ENCODE measurements at places on chromosomes 11 and 22.

DNA sequence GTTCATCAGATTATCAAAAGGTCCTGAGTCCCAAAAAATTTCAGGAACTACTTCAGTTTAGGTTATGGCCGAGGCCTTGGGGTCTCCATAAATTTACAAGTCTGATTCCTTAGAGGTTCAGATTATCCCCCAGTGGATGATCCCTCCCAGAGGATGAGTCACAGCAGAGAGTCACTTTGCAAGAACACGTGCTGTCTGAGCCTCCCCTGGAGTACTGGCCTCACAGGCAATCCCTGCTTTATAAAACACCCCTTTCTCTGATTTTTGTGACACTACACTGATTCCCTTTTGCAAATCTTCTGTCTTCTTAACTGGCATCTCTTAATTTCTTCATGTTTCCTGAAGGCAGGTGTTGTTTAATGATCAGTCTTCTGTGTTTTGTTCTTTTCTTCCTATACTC is 45.3 kb downstream of the CCDC34 start:
- DNase-seq, result no peak

DNA sequence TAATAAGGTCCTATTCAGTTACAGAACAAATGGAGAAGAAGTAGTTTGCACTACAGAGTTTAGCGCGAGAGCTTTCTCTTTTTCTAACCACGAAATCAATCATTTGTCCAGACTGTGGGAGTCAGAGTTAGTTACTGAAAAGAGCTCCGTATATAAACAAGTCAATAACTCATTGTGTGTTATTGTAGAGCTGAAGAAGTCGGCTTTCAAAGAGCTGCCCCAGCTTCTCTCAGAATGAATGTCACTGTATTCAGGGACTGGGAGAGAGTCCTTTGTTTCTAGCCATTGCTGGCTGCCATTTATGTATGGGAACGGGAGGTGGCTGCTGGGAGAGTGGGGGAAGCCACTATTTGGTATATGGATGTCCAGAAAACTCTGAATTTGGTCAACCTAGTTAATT is 227.8 kb downstream of the DCDC1 start:
- no peak for DNase-seq

DNA sequence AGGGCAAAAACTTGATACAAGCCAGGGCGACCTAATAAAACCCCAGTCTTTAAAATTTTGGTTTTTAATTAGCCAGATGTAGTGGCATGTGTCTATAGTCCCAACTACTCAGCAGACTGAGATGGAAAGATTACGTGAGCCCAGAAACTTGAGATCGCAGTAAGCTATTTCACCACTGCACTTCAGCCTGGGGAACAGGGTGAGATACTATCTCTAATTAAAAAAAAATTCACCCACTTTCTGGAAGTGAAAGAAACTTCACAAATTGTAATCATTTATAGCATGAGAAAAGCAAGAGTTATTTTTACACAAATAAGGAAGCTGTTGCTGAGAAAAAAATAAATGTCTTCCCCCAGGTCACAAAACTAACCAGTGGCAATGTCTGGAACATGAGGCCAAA is 882 bp upstream of the GLYATL2 start:
- DNase-seq, result no peak

DNA sequence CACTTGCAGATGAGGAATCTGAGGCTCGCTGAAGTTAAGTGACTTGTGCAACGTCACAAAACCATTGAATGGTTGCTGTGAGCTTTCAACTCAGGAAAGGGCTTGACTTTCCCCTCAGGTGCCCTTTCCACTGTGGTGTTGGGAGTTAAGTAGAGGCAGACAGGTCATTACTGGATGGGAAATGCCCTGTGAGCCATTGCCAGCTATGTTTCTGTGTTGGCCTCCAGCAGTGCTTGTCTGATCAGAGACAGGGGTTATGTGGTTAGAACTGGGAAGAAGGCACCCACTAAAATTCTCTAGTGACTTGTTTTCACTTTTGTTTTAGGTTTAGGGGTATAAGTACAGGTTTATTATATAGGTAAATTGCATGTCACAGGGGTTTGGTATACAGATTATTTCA is 96.6 kb downstream of the FDX1 start:
- DNase-seq, result no peak

- no peak for DNase-seq
These were observed 208.0 kb downstream of the DSCAML1 start for GRCh38 chr11:117589063-117589462.
